ENCODE measurements at places on chromosomes 7 and 10.

DNA sequence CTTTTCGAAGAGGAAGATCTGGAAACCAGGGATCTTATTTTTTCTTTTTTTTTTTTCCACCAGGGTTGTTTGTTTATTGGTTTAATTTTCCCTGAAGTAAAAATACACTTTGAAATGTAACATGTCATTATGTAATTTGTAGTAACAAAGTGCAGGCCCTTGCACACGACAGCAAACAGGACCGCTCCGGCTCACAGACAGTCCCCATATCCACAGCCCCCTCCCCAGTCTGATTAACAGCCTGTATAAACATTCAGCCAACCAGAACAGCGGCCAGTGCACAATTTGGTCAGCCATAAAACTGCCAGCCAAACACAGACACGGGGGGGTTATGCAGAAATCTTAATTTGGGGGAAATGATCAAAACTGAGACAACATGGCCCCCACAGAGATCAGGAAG is 431.6 kb upstream of the NPVF start:
- no peak for DNase-seq

DNA sequence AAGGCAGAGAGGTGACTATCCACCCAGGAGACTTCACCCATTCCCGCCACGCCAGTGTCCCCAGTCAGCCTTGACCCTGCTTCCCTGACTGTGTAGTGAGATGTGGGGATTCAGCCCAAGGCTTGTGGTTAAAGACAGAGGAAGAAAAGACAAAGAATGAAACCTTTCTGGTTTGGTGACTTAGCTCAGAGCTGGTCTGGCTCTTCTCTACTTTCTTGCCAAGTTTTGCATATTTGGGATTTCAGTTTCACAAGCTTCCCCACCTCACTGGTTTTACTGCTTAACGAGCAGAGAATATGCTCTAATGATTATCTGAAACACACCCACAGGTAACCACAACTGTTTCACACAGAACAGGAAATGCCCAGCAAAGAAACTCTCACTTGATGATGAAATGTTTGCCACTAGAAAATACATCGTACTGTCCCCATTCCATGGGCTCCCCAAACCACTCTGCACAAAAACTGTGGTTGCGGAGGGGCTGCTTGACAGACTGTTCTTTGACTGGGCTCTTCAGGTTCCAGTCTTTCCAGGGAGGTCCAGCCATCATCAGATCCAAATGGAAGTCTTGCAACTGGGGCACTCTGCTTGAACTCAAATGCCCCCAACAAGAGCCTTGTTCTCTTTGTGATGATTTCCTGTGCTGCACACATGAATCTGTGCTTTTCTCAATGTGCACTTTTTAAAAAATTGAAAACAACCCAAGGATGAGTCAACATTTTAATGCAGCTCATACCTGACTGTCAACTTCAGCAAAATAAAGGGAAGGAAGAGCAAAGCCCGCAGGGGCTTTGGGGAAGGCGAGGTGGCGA is 95.5 kb downstream of the CTBP2 start:
- peak; percentile 42 for DNase-seq

DNA sequence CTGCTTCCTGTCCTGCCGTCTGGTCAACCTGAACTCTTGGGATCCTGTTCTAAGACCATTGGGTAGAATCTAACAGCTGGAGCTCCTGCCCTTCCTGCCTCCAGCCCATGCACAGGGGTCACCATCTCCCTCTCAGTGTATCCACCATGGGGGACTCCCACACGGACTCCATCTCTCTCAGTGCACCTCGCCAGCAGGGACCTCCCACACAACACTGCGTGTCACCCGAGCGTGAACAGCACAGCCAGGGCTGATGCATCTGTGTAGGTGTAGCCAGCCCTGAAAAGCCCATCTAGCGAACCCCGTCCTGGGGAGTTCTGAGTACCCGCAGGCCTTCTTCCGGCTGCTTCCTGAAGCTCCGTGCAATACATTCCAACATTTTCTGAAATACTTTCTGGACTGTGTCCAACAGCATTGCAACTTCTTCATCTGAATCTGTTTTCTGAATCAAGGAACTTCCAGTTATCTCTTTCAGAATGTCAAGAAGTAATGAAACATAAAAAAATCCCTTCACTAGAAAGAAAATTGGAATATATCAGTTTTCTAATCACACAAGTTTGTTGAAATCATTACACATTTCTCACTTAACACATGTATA is 52.5 kb downstream of the NCAPG2 start:
- no peak for DNase-seq

- no peak for DNase-seq
These were observed at the start of gene RARRES2 for GRCh38 chr7:150341263-150342120. RARRES2 (minus strand) TSS chr7:150341629; CDS start chr7:150340609, 1,020 bp downstream.

DNA sequence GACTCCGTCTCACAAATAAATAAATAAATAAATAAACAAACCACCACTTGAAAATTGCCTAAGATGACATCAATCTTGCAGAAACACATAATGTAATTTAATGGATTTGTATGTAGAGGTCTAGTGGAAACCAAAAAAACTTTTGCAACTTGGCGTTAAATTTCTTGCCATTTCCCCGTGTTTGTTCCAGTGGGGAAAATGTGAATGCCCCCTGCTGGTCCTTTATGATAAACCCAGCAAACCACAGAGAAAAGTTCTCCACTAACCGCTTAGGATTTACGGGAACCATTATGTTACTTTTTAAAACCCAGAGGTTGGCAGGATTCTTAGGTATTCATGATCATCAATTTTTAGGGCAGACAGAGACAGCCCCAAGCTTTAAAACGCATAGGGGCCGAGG is 32.5 kb downstream of the LAMB4 start:
- peak; percentile 18 for DNase-seq

DNA sequence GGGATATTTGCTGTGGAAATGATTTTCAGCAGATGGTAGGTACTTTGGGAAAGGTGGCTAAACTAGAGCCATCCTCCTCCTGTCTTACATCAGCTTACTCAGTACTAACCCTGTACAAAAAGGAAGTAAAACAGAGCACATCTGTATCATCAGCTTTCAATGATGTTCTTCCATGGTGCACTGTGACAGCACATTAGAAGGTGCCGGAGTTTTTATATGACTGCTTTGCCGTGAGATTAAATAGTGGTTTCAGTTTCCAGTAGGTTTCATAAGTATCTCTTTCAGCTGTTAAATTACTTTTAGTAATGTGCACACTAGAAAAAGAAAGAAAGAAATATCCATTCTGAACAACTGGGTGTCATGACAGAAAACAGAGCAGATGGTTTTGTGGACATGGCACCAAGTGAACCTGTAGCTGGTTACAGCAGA is 86.5 kb downstream of the ARID5B start:
- DNase-seq, result no peak

DNA sequence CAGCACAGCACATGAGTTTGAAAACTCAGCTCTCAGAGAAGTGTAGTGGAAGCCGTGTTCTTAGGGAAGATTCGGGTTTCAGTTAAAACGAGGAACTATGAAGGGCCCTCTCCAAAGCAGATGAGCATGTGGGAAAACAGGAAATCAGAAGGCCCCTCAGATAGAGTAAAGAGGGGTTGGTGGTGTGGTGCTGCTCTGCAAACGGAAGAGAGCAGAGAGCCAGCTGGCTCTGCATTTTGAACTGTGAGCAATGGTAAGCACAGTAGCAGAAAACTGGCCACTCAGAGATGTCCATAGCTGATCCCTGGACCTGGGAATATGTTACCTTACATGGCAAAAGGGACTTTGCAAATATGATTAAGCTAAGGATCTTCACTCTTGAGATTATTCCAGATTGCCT is 27.9 kb upstream of the CUL1 start:
- peak; percentile 91 for DNase-seq

DNA sequence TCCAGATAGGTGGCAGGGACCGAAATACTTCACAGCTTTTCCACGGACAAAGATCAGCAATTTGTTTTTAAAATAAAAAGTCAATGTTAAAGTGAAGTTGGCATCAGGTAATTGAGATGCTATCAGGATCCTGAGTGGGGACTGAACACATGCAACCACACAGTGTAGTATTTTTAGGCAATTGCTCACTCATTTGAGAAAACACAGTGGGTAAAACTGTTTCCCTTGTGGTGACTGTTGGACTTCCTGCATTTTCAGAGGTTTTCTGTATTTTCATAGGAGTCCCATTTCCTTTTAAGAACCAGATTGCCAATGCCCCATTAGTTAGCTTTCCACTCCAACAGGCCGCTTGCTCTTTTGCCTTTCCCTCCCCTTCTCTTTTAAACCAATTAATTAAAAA is 159.5 kb upstream of the ZNF32 start:
- DNase-seq, result peak; percentile 87

- DNase-seq, result no peak
These were observed 30.1 kb upstream of the TNPO3 start for GRCh38 chr7:129084801-129085551.

DNA sequence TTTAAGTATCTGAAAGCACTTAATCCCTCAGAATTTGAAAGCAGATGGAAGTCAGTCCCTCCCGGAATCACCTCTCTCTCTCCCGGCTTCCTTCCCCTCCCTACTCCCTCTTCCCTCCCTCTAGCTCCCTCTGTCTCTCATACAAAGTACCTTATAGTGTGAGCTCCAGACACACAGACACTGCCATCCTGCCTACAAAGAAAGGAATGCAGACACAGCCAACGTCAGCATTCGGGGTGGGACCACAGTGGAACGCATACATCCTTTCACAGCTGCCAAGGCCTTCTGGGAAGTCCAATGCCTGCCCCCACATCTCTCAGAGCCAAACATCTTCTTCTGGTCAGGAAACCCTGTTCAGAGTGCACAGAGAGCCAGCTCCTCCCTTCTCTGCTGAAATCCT is 9.3 kb downstream of the NOD1 start:
- DNase-seq, result peak; percentile 48

- DNase-seq, result no peak
These were observed 20.2 kb upstream of the SUV39H2 start for GRCh38 chr10:14858338-14858960.
